Activated T-cell treated with anti-CD3 and anti-CD28 coated beads for 1 hour (primary cell): ENCODE measurements at places on chromosomes 13 and 19.
A peak's percentile ranks its signal among the peaks of the same experiment; 100 is the strongest.

DNA sequence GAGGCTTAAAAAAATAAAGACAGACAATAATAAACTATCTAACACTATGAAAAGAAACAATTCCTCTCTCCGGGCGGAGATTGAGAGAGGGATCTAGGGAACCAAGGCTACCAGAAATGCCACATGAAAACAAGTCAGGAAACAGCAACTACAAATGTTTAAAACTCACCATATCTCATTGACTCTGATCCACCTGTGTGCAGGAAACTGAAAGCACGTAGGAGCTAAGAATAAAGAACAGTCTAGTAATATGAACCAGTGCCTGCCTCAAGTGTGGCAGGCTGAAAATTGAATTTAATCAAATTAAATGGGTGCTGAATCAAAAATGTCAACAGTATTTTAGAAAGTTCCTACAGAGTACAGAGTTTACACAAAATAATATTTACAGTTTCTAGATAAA lies 1701.0 kb downstream of the SLITRK5 start:
- DNase-seq, result no peak

DNA sequence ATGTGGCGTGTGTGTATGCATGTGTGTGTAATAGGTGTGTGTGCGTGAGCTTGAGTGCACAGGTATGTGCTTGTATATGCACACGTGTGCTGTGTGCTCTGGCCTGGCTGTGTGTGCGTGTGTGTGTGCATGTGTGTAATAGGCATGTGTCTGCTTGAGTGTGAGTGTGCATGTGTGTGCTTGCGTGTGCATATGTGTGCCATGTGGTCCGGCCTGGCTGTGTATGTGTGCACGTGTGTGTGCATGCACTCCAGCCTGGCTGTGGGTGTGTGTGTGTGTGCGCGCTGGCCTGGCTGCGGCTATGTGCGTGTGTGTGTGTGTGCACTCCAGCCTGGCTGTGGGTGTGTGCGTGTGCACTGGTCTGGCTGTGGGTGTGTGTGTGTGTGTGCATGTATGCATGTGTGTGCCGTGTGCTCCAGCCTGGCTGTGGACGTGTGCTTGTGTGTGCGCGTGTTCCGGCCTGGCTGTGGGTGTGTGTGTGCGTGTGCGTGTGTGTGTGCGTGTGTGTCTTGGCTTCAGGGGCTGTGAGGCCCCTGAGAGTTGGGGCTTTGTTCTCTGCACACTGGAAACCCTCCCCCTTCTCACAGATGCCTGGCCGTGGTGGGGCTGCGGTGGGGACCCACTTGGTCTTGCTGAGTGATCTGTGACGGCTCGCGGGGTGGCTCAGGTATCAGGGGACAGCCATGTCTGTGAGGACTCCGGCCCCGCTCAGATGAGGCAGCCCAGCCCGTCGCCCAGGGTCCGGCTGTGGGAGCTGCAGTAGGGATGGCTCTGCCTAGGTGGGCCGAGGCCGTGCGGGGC lies 8.2 kb downstream of the SPPL2B start:
- DNase-seq, result no peak

DNA sequence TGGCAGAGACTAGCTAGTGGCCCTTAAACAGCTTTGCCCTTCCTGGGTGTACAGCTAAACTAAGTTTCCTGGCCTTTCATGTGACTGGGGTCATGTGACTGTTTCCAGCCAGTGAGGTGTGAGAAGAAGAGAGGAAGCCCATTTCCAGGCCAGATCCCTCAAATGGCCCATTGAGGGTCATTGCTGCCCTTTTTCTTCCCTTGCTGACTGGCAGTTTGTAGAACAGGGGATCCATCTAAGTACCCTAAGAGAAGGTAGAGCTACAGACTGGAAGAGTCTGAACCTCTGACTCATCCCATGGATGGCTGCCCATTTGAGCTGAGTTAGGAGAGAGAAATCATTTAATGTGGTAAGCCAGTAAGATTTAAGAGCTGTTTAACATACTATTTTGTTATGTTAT lies 2.8 kb downstream of the SWSAP1 start:
- no peak for DNase-seq

DNA sequence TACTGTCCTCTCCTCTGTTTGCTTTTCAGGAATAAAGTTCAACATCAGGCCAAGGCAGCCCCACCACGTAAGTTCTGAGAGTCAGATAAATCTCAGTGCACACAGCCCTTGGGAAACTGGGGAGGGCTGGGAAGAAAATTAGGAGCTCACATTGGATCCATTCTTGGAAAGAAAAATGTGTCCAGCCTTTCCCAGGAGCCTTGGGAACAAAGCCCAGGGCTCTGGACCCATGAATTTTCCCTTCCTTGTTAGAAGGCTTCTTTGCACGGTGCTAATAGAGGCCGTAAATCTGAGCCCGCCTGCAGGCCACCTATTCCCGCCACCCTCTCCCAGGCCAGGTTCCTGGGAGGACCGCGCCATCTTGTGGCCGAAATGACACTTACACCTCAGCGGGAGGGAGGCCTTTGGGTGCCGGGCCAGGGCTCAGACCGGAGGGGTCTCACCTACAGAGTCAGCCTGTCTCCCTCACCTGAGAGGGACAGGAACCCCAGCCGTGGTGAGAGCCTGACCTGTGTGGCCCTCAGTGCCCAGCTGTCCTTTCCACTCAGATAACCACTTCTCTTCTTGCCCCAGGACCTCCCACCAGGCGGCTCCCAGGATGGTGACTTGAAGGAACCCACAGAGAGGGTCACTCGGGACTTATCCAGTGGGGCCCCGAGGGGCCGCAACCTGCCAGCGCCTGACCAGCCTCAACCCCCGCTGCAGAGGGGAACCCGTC lies 25.1 kb upstream of the KCTD15 start:
- peak; percentile 55 for DNase-seq

- no peak for DNase-seq
These were observed 820.8 kb upstream of the MIR17HG start for GRCh38 chr13:90526711-90527110.

DNA sequence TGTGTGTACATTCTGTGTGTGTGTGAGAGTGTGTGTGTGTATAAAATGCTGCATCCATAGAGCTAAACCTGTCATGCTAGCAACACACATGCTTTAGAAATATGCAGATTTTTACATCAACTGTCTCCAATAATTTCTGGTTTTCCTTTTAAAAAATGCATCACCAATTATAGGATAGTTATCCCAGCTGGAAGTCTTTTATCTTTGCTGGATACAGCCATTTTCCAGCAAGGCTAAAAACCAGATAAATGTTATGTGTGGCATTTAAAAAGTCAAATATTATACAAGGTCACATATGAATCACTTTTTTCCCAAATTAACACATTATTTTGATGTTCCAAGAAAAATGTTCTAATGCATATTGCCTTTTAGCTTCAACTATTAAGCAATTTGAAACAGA lies 202.0 kb upstream of the IPO5 start:
- no peak for DNase-seq

GRCh38 chr13:111913761-111914140 lies 153.2 kb upstream of the SOX1 start:
- no peak for DNase-seq

- no peak for DNase-seq
These were observed 39.0 kb upstream of the IGSF23 start for GRCh38 chr19:44574186-44574950.

GRCh38 chr13:25762795-25763377 lies 288.9 kb downstream of the SHISA2 start:
- DNase-seq, result no peak

DNA sequence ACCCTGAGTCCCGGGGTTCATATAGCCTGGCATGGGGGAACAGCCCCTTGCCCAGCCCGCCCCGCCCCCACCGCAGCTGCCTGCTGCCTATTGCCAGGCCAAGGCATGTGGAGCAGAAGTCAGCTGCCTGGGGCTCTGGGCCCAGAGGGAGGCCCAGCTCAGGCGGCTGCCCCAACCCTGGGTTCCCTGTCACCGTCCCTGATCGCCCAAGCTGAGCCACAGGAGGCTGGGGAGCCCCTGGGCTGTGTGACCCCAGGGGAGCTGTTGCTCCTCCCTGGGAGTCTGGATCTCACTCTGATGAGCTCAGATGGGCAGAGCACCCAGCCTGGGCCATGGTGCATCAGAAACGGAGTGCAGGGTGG lies 1.4 kb downstream of the PLIN4 start:
- no peak for DNase-seq

- no peak for DNase-seq
These were observed 15.2 kb downstream of the BIVM start for GRCh38 chr13:102814025-102814607.

DNA sequence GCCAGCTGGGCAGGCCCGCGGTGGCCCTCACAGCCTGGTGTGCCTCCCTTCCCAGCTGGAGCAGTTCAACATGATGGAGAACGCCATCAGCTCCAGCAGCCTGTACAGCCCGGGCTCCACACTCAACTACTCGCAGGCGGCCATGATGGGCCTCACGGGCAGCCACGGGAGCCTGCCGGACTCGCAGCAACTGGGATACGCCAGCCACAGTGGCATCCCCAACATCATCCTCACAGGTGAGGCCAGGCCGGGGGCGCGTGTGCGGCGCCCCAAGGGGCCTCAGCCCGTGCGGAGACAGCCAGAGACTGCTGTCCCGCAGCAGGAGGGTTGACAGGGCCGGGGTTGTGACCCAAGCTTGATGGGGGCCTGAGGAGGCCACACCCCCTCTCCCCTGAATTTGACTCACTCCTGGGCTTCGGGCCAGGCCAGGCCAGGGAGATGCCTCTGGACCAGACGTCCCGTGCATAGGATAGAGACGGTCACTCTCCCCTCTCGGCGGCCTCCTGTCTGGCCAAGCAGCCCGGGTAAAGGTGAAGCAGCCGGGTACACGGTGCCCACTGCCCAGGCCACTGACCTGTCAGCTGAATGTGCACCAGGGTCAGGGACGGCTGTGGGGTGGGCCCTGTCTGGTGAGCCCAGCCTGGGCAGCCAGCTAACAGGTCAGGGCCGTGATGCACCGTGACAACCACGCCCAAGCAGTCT lies 15.4 kb downstream of the COMP start:
- no peak for DNase-seq

- no peak for DNase-seq
These were observed 59.8 kb upstream of the RCBTB2 start for GRCh38 chr13:48592688-48593049.

DNA sequence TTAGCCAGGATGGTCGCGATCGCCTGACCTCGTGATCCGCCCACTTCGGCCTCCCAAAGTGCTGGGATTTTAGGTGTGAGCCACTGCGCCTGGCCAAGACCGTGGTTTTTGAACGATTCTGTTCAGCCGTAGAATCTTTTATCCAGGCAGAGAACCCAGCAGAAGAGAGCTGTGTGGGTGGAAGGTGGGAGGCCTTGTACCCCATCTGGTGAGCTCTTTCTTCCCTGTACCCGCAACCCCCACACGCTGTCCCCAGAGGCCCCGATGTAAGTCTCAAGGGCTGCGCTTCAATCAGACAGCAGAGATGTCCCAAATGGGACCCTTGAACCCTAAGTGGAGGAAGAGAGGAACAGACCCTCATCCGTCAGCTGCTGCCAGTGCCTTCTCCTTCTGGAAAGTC lies 3.7 kb downstream of the SLC25A23 start:
- no peak for DNase-seq

DNA sequence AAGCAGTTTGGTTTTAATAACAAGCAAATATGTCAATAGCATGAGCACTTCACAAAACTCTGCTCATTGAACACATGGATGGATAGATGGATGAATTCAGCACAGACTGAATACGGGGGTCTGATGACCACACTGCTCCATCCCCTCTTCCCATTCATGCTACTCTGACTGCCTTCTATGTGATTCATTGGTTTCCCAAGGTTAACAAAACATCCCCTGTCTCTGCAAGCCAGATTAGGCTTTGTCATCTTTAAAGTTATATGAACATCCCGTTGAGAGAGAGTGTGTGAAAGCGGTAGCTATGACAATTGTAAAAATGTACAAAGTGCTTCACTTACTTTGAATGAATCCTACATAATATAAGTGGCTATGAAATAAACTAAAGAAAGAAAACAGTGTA lies 252.5 kb downstream of the OXGR1 start:
- no peak for DNase-seq

DNA sequence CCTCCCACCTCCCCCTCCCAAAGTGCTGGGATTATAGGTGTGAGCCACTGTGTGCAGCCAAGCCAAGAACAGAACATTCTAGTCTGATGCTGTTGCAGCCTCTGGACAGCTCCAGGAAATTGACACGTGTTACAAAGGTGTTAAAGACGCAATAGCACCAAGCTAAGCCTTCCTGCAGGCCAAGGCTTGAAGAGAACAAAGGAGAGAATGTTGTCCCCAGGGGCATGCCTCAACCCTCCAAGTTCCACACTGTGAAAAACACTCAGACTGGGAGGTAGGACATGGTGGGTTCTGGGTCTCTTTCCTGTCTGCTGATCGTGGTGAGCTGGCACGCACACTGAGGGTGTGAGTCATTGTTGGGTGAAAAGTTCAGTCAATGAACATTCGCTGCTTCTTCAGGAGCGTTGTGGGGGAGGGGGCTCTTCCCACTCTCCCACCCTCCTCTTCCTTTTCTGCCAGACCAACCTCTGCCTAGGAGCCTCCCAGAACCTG lies 5.3 kb upstream of the PTPRS start:
- no peak for DNase-seq

- DNase-seq, result no peak
These were observed 469 bp downstream of the ABHD17A start for GRCh38 chr19:1884719-1885334.

DNA sequence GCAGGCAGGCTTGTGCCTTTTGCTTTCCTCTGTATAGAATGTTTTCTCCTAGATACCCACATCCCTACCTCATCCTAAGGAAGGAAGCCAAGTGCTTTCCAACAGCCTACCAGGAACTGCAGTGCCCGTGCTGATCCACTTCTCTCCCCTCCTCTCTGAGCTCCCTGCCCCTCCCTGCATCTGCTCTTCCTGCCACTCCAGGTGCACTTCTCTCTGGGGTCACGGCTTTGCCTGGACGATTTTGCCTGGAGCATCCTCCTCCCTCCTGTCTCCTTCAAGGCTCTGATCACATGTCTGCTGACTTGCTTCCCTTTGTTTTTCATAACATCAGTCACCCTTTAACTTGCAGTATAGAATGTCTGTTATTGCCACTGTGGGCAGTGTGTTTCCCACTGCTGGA lies 34.7 kb upstream of the IRS2 start:
- no peak for DNase-seq

GRCh38 chr13:20378721-20379120 lies 146.6 kb upstream of the GJB6 start:
- DNase-seq, result no peak

GRCh38 chr19:45496349-45496953 lies 396 bp downstream of the RTN2 start:
- DNase-seq, result no peak

- no peak for DNase-seq
These were observed 250.7 kb downstream of the KCTD12 start for GRCh38 chr13:76635232-76636230.

- DNase-seq, result no peak
These were observed 65.2 kb downstream of the DPRX start for GRCh38 chr19:53696951-53697350.

DNA sequence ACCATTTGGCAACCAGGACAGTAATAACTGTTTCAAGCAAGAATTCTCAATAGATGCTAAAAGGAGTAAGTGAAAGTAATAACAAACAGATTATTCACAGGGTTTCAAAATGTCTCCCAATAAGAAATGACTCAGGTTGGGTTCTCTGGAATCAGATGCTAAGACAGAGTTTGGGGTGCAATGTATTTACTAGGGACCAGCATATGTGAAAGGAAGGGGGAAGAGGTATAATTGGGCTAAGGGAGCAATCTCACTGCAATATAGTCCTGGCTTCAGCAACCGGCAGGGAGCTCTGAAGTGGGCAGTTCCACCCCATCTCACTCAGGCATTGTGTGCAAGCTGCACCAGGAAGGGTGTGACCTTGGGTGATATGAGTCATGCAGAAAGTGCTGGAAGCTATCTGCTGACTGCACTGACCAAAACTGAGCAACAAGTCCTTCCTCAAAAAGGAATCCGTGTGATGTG lies 23.4 kb downstream of the ZDHHC20 start:
- DNase-seq, result peak; percentile 19

GRCh38 chr19:53158119-53158656 lies 665 bp downstream of the ZNF347 start:
- peak; percentile 13 for DNase-seq
